ENCODE measurements at places on chromosomes 16 and 17.

DNA sequence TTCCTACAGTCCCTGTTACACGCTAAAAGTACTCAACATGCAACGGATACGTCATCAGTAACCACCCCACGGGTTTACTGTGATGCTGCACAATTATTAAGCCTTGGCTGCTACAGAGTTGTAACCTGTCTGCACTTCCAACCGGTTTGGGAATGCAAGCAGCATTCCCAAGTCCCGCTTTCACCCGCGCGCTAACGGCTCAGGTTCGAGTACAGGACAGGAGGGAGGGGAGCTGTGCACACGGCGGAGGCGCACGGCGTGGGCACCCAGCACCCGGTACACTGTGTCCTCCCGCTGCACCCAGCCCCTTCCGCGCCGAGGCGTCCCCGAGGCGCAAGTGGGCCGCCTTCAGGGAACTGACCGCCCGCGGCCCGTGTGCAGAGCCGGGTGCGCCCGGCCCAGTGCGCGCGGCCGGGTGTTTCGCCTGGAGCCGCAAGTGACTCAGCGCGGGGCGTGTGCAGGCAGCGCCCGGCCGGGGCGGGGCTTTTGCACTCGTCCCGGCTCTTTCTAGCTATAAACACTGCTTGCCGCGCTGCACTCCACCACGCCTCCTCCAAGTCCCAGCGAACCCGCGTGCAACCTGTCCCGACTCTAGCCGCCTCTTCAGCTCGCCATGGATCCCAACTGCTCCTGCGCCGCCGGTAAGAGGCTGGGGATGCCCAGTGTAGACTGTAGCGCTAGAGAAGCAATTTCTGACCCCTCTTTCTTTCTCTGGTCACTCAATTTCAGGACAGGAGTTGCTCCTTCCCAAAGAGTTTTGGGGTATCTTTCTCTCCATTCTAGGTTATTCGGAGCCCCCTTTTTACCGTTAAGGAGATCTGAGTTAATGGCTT is at the start of gene MT2A:
TSS of gene MT2A (plus strand) at position 542 of the 833 bp plus-strand sequence. CDS start at position 614, 72 bp downstream.
- peak; percentile 74 for DNase-seq

DNA sequence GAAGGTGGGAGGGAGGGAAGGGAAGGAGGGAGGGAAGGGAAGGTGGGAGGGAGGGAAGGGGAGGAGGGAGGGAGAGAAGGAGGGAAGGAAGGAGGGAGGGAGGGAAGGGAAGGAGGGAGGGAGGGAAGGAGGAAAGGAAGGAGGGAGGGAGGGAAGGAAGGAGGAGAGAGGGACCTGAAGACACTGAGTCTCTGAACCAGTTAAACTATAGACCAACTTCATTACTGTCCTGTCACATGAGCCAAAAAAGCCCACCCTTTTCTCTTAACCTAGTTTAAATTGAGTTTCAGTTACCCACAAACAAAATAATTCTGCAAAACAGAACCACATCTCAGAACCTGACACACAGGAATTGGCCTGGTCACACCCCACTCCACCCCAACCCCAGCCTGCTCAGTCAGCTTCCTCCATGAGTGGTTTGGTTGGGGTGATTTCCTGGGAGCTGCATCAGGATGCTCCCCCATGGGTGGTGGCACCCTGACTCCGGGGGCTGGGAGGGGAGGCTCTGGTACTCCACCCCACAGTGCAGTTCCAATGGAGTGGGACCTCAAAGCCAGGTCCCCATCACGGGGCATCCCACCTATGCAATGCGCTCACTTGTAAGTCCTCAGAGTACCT is 4.7 kb upstream of the PRR29 start:
- no peak for DNase-seq

- no peak for DNase-seq
Measured at GRCh38 chr16:81700780-81701165, 78.3 kb upstream of the PLCG2 start.

GRCh38 chr16:86127366-86127765 is 228.4 kb downstream of the IRF8 start:
- no peak for DNase-seq

DNA sequence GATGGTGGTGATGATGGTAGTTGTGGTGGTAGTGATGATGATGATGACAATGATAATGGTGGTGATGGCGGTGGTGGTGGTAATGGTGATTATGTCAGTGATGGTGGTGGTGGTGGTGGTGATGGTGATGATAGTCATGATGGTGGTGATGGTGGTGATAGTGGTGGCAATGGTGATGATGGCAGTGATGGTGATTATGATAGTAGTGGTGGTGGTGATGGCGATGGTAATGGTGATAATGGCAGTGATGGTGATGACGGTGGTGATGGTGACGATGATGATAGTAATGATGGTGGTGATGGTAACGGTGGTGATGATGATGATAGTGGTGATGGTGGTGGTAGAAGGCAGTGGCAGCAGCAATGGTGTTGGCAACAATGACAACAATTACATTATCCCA is 55.3 kb downstream of the RBFOX3 start:
- DNase-seq, result no peak

DNA sequence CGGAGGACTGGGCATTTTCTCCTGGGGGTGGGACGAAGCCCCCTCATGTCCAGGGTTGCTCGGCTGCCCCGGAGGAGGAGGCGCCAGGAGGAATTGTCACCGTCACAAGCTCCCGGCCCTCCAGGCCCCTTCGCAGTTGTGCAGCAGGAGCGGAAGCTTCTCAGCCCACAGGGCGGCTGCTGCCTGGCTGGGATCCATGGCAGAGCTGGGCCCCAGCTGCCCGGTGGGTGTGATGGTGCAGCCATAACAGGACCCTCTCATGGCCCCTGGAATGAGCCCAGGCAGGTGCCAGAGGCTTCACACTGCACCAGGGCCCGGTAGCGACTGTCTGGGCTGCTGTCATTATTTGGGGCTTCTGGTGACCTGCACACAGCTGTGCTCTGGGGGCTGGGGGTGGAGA is 54.9 kb upstream of the GNG13 start:
- no peak for DNase-seq

DNA sequence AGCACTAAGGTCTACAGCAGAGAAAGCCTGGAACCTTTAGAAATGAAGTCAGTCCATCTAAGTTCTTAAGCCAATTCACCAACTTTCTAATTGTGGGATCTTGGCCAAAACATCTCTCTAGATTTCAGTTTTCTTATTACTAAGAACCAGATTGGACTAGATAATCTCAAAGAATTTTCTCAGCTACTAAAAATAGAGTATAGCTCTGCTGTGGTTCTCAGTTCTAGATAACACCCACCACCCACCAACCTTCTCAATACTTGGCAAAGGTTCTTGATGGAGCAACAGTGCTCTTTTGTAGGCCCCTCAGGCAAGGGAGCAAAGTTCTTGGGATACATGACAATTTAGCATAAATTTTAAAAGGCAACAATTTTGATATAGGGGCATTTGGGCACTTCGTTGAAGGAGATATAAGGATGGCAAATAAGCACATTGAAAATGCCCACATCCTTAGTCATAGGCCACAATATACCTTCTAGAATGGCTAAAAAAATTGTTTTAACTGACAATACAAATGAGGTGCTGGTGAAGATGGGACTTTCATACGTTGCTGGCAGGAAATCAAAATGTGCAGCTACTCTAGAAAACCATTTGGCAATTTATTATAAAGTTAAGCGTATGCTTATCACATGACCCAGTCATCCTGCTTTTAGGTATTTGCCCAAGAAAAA is 74.4 kb upstream of the TMEM132E start:
- DNase-seq, result no peak

DNA sequence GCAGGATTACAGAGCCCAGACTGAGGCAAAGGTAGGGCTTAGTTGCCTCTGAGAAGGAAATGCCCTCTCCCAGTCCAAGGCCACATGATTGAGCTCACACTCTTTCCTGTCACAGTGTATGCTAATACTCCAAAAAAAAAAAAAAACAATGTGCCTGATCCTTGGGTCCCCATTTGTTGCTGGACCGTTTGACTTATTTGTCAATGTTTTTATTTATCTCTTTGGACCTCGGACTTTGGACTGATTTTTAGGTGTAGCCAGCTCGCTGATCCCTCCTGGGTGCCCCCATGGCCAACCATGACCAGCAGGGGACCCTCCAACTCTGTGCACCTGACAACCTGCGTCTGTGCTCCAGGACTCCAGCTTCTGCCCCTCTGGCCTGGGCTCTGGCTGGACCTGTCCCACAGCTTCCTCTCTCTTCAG is 622 bp upstream of the CCL16 start:
- no peak for DNase-seq

- DNase-seq, result peak; percentile 71
Measured at GRCh38 chr17:82418001-82418986, at the start of the genes HEXD and OGFOD3. Gene HEXD, plus strand, starts transcription at chr17:82418347. Its CDS starts 1,453 bp downstream, at chr17:82419800. Gene OGFOD3, minus strand, starts transcription at chr17:82418586. Its CDS starts 101 bp downstream, at chr17:82418485.

GRCh38 chr16:29745853-29746345 is at the start of gene C16orf54:
Gene C16orf54, minus strand, starts transcription at chr16:29745990. Its CDS starts 1,039 bp downstream, at chr16:29744951.
- DNase-seq, result peak; percentile 82

DNA sequence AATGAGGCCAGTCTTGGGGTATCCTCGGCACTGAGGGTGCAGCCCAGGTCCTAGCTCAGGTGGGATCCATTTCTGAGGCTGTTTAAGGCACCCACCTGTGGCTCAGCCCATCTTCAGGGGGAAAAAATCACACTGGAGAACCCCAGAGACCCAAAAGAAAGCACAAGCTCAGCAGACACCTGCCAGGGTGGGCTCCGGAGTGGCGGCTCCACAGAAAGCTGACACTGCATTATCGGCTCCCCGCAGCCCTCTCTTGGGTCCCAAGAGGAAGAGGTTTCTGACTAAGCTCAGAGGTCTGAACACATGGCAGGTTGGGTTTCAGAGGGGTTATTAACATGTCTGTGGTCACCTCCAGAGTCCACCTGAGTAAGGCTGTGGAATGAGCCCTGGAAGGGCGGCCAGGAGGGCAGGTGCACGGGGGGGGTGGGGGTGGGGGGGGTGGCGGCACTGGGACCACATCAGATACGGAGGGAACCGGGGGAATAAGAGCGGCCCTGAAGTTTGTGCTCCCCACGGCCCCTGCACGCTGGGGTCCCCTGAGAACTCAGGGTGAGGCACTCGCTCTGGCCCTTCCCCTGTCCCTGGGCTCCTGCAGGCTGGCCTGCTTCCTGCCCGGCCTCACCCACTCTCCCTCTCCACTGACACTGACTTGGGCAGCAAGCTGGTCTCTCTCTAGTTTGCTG is 79.5 kb downstream of the TIMM22 start:
- no peak for DNase-seq

DNA sequence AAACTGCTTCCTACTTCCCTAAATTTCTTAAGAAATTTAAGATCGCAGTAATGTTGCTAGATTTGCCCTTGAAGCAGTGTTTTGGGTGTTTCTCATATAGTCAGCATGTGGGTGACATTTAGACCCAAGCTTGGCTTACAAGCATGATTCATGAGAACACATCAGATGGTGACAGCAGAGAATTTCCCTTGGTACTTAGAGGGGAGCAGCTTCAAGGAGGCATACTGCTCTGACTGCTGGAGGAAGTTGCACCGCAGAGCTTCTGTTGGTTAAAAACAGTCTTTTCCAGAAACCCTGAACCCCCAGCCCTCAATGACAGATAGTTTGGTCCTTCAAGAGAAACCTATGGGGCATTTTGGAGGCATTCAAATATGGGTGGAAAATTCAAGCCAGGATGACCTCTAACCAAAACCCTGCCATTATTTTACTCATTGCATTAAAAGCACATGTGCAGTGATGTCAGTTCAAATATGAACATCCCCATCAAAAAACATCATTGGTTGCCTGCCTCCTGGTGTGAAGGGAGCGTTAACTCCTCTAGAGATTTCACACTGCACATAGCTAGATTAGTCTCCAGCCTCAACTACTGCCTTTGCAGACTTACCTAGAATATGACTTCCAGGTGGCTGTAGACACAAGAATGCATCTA is 201.5 kb upstream of the CACNG5 start:
- DNase-seq, result no peak

- no peak for DNase-seq
Measured at GRCh38 chr17:82841921-82842596, 2.2 kb upstream of the ZNF750 start.

- DNase-seq, result no peak
Measured at GRCh38 chr17:56936697-56937322, 23.0 kb upstream of the TRIM25 start.

DNA sequence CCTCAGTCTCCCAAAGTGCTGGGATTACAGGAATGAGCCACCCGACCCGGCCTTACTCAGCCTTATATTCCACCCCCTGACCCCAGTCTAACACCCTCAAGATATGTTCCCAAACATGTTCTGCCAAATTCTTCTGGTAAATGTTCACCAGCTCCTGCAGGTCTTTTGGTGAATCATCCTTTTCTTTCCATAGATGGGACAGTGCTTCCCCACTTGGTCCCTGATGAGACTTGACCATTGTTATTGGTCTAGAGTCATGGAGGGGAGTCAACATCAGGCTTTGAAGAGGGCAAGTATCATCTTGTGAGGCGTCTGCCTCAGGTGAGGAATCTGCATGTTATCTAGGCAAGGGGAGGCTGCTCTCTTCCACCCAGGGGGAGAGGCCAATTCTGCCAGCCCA is 10.4 kb upstream of the RUNDC3A start:
- DNase-seq, result no peak

- DNase-seq, result no peak
Measured at GRCh38 chr17:28379814-28380801, 8.6 kb downstream of the SARM1 start.

DNA sequence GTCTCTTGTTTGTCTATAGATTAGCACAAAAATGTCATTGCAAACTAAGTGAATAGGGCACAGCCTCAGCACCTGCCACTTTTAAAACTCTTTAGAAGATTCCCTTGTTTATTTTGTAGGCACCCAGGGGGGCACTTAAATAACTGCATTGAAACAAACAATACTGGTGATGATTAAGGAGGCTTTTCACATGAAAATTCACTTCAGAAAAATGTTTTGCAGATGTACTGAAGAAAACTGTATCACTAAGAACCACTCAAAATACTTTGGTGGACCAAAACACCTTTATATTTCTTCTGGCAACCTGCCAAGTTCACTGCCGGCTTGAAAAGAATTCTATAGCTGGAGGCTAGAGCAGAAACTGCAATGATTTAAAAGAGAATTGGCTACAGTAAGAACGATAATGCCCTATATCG is 281.5 kb downstream of the TOX3 start:
- DNase-seq, result no peak

DNA sequence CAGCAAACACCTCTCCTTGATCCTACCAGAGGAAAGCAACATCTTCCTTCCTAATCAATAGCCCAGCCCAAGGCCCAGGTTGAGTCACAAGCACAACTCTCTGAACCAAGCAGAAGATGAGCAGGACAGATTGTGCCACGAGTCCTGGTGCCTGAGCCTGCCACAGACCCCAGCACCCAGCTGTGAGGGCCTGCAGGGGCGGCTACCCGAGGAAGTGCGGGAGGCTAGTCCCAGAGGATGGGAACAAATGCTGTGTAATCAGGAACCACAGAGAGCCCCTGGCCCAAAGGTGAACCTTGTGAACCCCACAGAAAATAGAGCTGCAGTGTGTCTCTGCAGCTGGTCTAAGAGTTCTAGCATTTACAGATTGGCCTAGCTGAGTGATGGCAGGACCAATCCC is 126.8 kb upstream of the HSBP1 start:
- no peak for DNase-seq

- no peak for DNase-seq
Measured at GRCh38 chr17:43591779-43592562, 45.8 kb upstream of the ETV4 start.

GRCh38 chr16:9655051-9655450 is 527.2 kb downstream of the GRIN2A start:
- no peak for DNase-seq

Measured in stimulated activated CD4-positive, alpha-beta T cell treated with anti-CD3 and anti-CD28 coated beads, Interleukin-1b, Interleukin-23, amount 100 ng/mL, for 1 hour (primary cell).